ENCODE measurements at places on chromosomes 11 and 22. TPM values are rescaled to one million over a fixed set of nuclear protein-coding genes. Genes with fewer than 3 reads are reported as not detected.

The GAL3ST1 gene
- 0.13 TPM for total RNA-seq

GRCh38 chr22:47193606-47194329 lies 431.3 kb downstream of the TBC1D22A start:
- DNase-seq = no peak

DNA sequence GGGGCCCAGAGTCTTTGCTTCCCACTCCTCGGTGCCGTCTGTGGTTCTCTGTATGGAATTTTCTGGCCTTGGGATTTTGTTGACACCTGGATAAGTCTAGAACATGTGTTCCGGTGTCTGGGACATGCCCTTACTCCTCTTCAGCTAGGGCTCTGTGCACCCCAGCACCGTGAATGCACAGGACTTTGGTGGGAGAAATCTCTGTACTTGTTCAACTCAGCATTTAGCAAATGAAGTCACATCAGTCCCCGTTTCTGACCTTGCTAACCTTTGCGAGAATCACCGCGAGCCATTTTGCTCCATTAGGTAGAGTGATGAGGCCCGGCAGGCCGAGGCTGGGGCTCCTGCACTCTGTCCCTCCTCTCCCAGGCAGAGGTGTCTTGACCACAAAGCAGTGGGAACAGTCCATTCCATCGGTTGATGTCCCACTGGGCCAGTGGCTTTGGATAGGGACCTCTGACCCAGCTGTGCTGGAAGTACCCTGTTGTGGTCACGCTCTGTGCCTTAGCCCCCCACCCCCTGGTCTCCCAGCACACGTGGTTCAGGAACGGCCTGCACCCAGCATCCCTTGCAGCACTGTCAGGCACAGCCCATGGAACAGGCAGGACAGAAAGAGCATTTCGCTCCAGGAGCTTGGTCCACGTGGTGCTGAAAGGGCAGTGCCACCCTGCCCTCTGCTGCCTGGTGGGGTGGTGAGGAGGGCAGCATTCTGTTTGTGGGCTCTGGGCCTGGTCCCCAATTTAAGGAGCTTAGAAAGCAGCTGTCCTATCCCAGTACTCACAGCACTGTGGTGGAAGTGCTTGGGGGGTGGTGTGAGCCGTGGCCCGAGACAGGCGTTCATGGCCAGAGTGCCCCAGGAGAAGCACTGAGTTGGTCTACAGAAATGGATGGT lies 73.4 kb downstream of the MED15 start:
- DNase-seq = no peak

The TRIM51 gene
- total RNA-seq = not detected

- DNase-seq = peak; percentile 12
Measured at GRCh38 chr22:41983513-41984405, 14.5 kb downstream of the SEPTIN3 start.

DNA sequence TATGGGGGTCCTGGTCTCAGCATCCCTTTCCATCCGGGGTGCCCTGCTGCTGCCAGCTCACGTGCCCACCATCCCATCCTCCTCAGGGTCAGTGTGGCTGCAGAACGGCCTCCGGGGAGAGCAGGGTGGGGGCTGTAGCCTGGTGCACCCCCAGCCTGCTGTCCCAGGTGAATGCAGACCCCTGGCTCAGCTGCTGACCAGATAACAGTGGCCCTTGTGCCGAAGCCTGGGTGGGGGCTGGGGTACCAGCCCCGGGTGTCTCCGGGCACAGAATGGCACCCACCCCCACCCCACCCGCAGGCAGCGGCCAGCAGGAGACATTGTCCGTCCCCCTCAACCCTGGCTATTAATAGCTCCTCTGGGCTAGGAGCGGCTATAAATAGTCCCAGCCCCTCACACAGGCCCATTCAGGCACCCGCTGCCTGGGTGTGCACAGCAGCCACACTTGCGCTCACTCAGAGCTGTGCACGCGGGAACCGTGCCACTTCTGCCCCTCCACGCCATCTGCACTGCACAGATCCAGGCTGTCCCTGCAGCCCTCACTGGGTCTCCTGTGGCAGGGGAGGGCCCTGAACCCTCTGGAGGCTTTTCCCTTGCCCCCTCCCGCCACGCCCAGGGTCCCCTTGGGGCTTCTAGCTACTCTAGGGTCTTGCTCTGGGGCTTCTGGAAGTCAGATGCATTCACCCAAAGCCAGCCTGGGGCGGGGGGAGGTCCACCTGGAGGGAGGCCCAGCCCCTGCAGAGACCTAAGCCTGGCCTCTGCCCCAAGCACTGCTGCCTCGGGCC lies 18.7 kb downstream of the CRELD2 start:
- no peak for DNase-seq

GRCh38 chr11:30424844-30425243 lies 101.9 kb downstream of the ARL14EP start:
- no peak for DNase-seq

GRCh38 chr11:73266646-73267020 lies 5.5 kb upstream of the P2RY6 start:
- DNase-seq = no peak

DNA sequence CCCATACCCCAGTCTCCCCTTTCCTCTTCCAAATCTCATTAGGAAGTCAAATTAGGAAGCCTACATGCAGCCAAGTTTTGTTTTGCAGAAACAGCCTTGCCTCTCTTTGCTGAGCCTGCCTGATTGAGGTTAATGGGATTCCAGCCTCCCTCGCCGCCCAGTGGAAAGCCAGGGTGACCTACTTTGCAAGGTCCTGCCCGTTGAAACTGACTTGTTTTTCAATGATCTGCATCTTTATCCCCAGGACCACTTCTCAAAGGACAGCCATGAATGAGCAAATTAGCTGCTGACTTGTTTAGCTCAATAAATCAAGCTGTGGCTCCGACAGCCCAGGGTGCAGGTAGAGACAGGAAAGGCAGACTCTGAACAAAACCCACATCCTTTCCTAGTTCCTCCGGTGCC lies 110.4 kb downstream of the RRAS2 start:
- no peak for DNase-seq

The SELENOH gene
- 89.4 TPM for total RNA-seq

The KCNQ1OT1 gene
- total RNA-seq = 0.53 TPM

- no peak for DNase-seq
Measured at GRCh38 chr11:10938231-10938630, 80.4 kb upstream of the ZBED5 start.

GRCh38 chr11:126115816-126116331 lies 53.2 kb upstream of the CDON start:
- peak; percentile 73 for DNase-seq

The TOM1 gene
- 22.6 TPM for total RNA-seq

The SLC17A6 gene
- not detected for total RNA-seq

The GGTLC2 gene
- not detected for total RNA-seq

DNA sequence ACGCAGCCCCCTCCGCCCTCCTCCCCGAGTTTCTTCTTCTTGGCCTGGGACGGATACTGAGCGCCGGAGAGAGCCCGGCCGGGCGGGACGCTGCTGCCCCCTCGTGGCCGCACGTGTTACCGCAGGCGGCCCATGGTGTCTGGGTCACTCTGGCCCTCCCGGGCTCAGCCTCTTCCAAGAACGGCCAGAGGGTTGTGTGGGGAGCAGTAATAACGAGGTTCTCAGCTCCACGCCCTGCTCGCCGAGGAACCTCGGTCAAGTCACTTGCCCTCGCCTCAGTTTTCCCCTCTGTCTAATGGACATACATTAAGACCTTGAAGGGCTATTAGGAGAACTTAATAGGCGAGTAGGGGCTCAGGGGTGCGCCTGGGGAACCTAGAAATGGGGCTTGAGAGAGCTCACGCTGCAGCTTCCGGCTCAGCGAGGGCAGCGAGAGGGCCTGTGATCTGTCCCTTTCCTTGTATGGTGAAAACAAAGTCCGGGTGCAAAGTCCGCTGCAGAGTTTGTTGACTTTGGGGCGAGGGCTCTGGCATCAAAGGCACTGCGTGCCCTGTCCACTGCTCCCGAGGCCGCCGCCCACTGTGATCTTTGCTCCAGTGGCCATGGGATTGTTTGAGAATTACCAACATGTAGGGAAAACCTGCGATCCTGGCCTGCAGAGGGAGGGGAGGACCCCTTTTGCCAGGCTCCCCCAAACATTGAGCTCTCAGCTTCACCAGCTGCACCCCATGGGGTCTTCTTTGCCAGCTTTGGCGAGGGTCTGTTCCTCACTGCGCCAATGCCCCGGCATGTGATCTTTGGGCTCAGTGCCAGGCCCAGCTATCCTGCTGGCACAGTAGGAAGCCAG lies 14.4 kb upstream of the LRP5 start:
- peak; percentile 19 for DNase-seq

DNA sequence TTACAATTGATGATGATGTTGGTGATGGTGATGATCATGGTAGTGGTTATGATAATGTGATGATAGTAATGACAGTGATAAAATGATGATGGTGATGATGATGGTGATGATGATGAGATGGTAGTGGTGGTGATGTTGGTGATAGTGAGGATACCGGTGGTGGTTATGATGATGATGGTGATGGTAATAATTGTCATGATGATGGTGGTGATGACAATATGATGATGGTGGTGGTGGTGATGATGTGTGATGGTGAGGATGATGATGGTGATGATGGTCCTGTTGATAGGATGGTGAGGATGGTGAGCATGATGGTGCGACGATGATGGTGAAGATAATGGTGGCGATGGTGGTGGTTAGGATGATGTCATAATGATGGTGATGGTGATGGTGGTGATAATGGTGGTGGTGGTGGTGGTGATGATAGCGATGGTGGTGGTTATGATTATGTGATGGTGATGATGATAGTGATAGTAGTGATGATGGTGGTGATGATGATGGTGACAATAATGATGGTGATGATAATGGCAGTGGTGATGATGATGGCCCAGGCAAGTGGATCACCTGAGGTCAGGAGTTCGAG lies 1129.9 kb downstream of the BRD1 start:
- no peak for DNase-seq

GRCh38 chr11:118938491-118939403 lies 13.0 kb upstream of the BCL9L start:
- peak; percentile 98 for DNase-seq

DNA sequence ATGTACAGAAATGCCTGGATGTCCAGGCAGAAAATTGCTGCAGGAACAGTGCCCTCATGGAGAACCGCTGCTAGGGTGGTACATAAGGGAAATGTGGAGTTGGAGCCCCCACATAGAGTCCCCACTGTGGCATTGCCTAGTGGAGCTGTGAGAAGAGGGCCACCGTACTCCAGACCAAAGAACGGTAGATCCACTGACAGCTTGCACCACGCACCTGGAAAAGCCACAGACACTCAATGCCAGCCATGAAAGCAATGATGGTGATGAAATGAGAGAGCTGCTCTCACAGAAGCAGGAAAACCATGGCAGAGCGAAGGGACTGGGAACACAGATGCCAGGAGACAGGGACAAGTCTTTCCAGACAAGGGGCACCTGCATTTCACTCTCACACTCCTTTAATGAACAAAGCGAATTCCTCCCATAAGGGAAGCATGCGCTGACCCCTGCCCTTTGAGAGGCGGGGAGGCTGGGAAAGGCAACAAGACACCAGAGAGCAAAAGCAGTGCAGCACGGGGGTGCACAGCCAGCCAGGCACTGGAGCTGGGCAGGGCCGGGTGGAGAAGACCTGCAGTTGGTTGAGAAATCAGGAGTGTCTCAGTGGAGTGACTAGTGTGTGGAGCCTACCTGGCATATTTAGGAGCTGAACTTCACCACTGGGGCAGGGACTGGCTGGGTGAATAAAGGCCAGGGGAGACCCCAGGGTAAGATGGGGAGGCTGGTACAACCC lies 1025.2 kb downstream of the TBC1D22A start:
- DNase-seq = no peak

The KRTAP5-2 gene
- not detected for total RNA-seq

The SYT8 gene
- 0.53 TPM for total RNA-seq

The BRSK2 gene
- total RNA-seq = not detected
